ENCODE measurements at places on chromosomes 16 and 17. TPM values are rescaled to one million over a fixed set of nuclear protein-coding genes. Genes with fewer than 3 reads are reported as not detected.

The SLC38A10 gene
- total RNA-seq: 208 TPM

The ACSM2A gene
- not detected for total RNA-seq

The NEUROD2 gene
- not detected for total RNA-seq

The FN3KRP gene
- total RNA-seq: 33.5 TPM

The C16orf96 gene
- total RNA-seq: 0.34 TPM

The CCR7 gene
- total RNA-seq: not detected

The SLC38A8 gene
- not detected for total RNA-seq

The LDHD gene
- 13.5 TPM for total RNA-seq

The MILR1 gene
- 6.3 TPM for total RNA-seq

The CLEC3A gene
- not detected for total RNA-seq

The GPR139 gene
- total RNA-seq: not detected

The OTOP3 gene
- total RNA-seq: not detected

The PRSS22 gene
- 19.9 TPM for total RNA-seq

The CETP gene
- 1.5 TPM for total RNA-seq

The ATP2A1 gene
- total RNA-seq: 4.2 TPM

The IL17C gene
- not detected for total RNA-seq

The SCIMP gene
- total RNA-seq: 30.6 TPM

The TPSAB1 gene
- total RNA-seq: 13.6 TPM

The WFIKKN2 gene
- not detected for total RNA-seq

The CRHR1 gene
- total RNA-seq: not detected

The NAT9 gene
- total RNA-seq: 78.6 TPM

The CLDN6 gene
- total RNA-seq: not detected

The SLC5A11 gene
- not detected for total RNA-seq

The KRT28 gene
- not detected for total RNA-seq

The TP53TG3C gene
- 0.30 TPM for total RNA-seq

The WNT3 gene
- 2.1 TPM for total RNA-seq

The ACAP1 gene
- 114 TPM for total RNA-seq

The ELAC2 gene
- total RNA-seq: 46.3 TPM

The TIMM22 gene
- 6.3 TPM for total RNA-seq

The CCL7 gene
- 0.34 TPM for total RNA-seq

The TMEM98 gene
- total RNA-seq: 64.6 TPM

The ITGA2B gene
- total RNA-seq: 3.5 TPM

The CDH16 gene
- 1.8 TPM for total RNA-seq

The PLA2G10 gene
- total RNA-seq: 22.5 TPM

The CDH13 gene
- total RNA-seq: 18.7 TPM

The NEK8 gene
- total RNA-seq: 9.1 TPM

The SERPINF2 gene
- total RNA-seq: 30.9 TPM

The CLEC18C gene
- not detected for total RNA-seq

The CD300A gene
- total RNA-seq: 16.4 TPM
